ENCODE measurements at places on chromosomes 16 and 17. TPM values are rescaled to one million over a fixed set of nuclear protein-coding genes. Genes with fewer than 3 reads are reported as not detected.

ZG16 gene
- not detected for total RNA-seq

ALG1 gene
- 15.8 TPM for total RNA-seq

STH gene
- not detected for total RNA-seq

- DNase-seq, result no peak
Observed at GRCh38 chr16:1441391-1441829, 2.9 kb downstream of the CCDC154 start.

DNA sequence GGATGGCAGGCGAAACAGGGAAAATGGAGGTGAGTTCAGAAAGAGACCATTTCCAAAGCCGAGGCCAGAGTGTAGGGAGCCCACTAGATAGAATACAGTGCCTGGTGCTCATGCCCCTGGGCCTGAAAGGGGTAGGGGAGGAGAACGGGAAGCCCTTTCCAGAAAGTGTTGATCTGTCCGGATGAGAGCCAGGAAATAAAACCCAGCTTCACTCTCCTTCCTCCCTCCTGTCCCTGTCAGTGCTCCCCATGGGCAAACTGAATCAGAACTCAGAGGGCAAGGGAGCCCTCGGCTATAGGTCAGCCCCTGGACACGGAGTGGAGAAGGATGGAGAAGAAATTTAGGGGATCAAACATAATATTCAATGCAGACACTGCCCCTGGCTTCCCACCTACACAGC, 57.7 kb upstream of the RPL38 start:
- no peak for DNase-seq

CCL7 gene
- total RNA-seq, result 1.6 TPM

- DNase-seq, result no peak
Observed at GRCh38 chr17:64172510-64172909, 42.6 kb upstream of the ERN1 start.

Measured in sciatic nerve (tissue), 2 donors.